ENCODE measurements at places on chromosomes 11 and 22.

- no peak for DNase-seq
These were observed 76.3 kb upstream of the CNTN5 start for GRCh38 chr11:98944461-98944860.

DNA sequence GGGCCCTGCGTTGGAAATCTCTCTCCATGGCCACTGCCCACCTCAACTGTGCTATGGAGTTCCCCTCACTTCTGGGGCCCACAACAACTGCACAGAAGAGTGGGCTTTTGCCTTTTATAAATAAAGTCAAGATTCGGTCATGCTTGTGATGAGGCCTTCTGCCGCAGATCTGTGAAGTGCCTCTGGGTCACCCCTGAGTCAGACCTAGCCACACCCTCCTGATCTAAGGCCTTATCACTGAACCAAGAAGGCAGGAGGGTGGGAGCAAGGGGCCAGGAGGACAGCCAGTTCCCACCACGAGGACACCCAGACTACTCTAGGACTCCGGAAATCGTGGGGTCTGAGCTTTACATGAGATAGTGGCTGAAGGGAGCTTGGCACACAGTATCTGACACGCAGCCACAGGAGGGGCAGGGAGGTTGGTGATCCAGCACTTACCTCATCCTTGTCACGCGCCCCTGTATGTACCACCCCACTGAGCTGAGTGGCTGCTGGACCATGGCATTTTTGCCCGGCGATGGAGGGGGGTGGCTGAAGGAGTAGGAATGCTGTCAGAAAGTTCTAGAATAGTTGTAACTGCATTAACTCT lies 115.7 kb downstream of the ABTB2 start:
- DNase-seq, result no peak

GRCh38 chr11:133318221-133318620 lies 214.1 kb downstream of the OPCML start:
- DNase-seq, result no peak

DNA sequence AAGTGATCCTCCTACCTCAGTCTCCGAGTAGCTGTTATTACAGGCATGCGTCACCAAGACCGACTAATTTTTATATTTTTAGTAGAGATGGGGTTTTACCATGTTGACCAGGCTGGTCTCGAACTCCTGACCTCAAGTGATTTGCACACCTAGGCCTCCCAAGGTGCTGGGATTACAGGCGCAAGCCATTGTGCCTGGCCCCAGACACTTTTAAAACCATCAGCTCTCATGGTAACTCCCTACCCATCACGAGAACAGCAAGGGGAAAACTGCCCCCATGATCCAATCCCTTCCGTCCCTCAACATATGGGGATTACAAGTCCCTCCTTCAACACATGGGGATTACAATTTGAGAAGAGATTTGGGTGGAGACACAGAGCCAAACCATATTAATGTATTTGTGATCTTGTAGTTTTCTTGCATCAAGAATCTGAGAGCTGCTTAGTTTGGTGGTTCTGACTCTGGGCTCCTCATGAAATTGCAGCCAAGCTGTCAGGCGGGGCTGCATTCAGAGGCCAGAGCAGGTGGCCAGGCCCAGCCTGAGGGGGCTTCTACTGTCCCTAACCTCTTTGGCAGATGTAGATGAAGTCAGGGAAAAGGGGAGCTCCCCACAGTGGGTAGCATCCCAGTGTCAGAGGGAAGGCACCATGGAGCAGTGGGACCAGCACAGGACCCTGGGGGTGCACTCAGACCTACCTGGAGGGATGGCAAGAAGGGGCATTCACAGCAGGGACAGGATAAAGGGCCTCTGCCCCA lies 31.2 kb upstream of the PRAME start:
- DNase-seq, result no peak

DNA sequence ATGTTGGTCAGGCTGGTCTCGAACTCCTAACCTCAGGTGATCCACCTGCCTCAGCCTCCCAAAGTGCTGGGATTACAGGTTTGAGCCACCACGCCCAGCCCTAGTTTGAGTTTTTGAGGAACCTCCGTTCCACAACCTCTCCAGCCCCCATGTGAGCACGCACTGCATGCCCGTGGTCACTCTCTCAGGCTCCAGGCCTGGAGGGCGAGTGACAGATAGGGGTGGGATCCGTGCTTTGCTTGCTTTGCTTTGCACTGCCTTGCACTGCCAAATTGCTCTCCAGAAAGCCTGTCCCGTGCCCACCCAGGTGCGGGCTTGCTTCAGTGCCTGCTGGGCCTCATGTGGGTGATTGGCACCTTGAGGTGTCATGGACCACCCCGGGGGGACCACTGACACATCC lies 29.9 kb downstream of the FGF4 start:
- DNase-seq, result no peak

DNA sequence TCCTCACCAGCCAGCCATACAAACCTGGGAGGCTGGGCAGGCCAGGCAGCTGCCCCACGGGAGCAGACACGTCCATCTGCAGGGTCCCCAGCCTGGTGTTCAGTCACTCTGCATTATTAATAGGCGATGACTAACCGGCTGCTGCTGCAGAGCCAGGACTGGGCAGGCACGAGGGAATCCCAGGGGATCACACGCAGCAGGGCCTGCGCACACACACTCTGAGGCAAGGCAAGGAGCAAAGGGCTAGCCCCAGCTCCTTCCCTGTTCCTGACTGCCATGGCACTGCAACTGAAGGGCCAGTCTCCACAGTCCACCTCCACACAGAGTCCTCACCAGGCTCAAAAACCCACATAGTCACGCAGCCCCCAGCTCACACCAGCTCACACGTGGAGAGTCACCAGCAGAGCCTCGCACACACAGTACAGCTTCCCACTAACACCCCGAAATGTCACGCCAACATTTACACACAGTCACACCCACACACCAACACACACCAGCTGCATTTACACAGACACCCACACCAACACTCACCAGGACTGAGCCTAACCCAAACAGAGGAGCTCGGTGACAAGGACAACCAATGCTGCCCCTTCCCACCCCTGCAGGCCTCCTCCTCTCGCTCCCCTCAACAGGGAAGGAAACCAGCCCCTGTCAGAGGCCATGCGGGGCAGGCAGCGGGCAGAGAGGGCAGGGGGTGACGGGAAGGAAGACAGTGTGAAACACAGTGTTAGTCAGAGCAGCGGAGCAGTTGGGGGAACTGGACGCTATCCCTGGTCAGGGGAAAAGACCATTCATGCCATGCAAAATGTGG lies 47.3 kb downstream of the NRXN2 start:
- peak; percentile 59 for DNase-seq

GRCh38 chr11:110165039-110165925 lies 72.1 kb downstream of the ZC3H12C start:
- no peak for DNase-seq

DNA sequence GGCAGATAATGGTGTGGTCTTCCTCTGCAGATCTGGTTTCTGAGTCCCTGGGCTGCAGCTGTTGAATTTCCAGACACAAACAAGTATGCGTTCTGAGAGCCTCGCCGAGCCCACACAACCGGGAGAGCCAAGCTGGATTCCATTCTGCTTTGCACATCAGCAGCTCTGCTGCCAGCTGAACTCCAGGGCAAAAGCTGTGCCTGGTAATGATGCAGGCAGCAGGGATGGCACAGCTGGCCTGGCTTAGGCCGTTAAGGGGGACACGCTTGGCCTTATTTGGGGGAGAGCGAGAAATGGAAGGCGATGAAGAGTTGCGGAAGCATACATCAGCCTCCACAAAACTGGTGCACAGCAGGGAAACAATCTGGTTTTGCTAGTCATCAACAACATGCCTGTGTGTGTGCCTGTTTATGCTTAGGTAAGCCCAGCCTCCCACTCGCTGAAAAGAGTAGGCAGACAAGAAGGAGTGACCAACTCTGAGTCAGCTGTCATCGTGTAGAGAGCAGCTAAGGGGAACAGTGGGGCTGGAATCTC lies 25.1 kb downstream of the ADAMTS8 start:
- no peak for DNase-seq

DNA sequence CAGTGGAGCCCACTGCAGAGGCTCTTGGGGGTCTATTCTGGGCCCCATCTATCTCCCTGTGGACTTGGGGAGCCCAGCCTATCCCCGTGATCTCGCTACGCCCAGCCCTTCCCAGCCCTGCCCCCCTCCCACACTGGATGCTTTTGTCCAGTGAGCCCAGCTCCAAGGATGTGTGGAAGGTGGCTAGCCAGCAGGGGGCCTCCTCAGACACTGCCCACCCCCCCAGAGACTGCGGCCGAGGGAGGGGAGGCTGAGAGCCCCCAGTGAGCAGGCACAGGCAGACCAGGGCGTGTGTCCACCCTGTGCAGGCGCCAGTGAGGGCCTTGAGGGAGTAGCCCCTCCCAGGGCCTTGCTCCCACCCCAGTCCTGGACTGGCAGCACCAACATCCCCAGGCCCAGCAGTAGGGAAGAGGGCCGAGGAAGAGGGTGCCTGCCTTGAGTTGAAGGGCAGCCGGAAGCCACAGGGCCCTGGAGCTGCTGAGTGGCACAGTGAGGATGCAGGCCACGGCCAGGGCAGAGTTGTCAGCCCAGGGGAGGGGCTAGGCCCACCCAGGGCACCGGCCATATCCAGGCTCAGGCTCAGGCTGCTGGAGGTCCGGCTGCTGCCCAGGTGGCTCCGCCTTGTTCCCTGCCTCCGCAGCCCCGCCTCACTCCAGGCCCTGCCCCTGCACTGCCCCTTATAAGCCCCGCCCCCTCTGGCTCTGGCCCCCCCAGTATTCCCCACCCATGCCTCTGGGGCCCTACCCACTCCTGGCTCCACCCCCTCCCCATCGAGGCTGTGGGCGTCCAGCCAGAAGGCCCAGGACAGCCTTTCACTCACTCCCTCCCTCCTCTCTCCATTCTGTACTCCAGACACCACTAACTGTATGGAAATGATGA lies 28.0 kb downstream of the MOB2 start:
- peak; percentile 67 for DNase-seq

DNA sequence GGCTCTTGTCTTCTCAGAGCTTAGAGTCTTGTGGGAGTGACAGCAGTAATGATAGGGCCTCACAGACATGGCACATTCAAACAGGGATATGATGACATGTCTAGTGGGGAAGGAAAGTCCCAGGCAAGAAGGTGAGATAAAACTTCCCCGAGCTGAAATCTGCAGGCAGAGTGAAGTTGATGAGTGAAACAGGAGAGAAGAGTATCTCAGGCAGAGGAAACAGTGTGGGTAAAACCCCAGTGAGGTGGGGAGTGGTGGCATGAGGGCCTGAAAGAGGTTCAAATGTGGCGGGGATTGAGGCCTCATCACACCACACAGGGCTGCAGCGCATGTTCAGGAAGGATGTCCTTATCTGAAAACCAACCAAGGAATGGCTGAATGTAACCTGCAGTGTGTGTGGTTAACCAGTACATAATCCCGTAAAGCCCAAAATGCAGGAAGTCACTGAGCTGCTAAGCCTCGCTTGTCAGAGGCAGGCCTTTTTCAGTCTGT lies 153.8 kb upstream of the E2F8 start:
- DNase-seq, result no peak

DNA sequence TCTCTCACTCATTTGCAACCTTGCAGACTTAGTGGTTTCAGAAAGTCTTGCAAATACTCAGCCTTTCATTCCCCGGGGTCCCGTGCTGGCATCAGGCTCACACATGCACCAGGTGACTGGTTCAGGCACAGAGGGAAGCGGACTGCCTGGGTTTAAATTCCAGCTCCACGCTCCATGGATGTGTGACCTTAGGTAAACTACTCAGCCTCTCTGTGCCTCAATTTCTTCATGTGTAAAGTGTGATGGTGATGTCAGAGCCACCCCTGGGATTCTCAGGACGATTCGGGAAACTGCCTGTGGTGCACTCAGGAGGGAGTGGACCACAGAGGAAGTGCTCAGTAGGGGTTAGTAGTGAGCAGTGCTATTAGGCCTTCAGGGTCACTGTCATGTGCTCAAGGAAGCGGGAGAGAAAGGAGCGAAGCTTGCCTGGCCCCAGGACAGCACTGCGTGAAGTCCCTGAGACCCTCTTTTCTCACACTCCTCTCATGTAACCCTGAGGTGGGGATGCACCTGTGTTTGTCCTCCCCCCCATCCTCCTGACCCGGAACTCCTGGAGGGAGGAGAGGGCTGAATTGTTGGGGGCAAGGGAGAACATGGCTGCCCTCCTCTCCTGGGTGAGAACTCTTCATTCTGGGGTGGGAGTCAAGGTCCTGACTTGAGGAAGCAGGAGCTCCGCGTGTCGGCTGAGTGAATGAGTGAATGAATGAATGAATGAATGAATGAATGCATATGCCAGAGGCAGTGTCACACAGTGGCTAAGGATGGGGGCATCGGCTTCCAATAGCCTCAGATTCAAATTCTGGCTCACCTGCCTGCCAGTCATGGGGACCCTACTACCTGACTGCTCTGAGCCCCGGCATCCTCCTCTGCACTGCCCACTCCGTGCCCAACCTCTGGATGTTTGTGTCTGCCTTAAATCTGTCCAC lies 14.4 kb upstream of the UPK3A start:
- no peak for DNase-seq

GRCh38 chr11:106442032-106442431 lies 364.6 kb downstream of the AASDHPPT start:
- DNase-seq, result no peak

- DNase-seq, result no peak
These were observed 44.1 kb downstream of the AP2A2 start for GRCh38 chr11:969651-970205.

- DNase-seq, result no peak
These were observed 87.9 kb downstream of the OSBP2 start for GRCh38 chr22:30782613-30783012.

GRCh38 chr11:97865424-97866012 lies 1155.2 kb upstream of the CNTN5 start:
- no peak for DNase-seq

DNA sequence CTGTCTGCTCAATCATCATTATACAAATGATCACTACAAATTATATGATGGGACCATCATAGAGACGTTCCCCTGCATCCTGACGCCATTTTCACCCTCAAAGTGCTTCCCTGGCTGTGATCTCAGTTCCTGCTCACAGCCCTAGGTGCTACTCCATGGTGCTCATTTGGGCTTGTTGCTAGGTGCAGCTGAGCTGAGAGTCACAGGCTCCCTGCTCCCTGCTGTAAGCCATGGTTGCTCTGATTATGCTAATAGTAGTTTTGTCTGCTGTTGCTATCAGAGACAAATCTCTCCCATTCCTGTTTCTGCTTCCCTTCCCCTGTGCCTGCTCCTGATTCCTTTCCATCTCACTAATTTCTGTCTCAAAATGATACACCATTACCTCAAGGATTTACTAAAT lies 474.3 kb downstream of the METTL15 start:
- no peak for DNase-seq

DNA sequence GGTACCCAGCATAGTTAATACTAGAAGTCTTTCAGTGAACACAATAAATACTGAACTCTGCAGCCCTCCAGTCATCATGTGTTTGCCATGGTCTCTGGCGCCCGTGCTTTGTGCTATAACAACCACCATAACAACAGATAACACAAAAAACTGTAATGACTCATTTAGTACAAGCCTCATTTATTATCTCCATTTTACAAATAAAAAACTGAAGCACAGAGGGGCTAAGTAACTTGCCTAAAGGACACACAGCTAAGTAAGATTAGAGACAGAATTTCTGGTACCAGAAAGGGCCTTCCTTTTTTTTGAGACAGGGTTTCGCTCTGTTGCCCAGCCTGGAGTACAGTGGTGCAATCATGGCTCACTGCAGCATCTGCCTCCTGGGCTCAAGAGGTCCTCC lies 19.5 kb downstream of the RBFOX2 start:
- no peak for DNase-seq

Measured in tibial nerve (tissue), 4 donors.